ENCODE measurements at places on chromosomes 3 and 15. TPM values are rescaled to one million over a fixed set of nuclear protein-coding genes. Genes with fewer than 3 reads are reported as not detected.

GATA2 gene
- not detected for total RNA-seq

C15orf39 gene
- 14.1 TPM for total RNA-seq

ACP3 gene
- total RNA-seq: not detected

MUSTN1 gene
- 1.1 TPM for total RNA-seq

- DNase-seq: no peak
These were observed 2.9 kb downstream of the STOML1 start for GRCh38 chr15:73989001-73989798.

DNA sequence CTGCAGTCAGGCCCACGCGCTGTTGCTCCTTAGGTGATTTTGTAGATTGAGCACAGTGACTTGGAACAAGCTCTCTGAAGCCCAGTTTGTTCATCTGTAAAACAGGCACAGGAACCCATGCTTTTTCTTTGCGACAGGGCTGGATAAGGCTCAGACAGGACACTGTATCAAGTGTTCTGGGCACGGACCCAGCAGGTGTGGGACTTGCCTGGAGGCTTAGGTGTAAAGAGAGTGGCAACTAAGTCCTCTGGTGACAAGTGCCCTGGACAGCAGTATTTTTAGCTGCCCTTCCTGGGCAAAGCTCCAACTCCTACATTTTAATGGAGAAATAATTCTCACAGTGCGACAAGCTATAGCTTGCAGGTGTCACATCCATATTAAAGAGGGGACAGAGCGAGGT, 32.2 kb downstream of the CD276 start:
- DNase-seq: no peak

All from activated CD4-positive, alpha-beta memory T cell treated with anti-CD3 and anti-CD28 coated beads for 36 hours (primary cell).